ENCODE measurements at places on chromosomes 2 and 18. TPM values are rescaled to one million over a fixed set of nuclear protein-coding genes. Genes with fewer than 3 reads are reported as not detected.
A peak's percentile ranks its signal among the peaks of the same experiment; 100 is the strongest.

The STARD6 gene
- total RNA-seq: not detected

The BMPR2 gene
- 139 TPM for total RNA-seq

- no peak overlapping the region for H3K4me3 ChIP-seq
- DNase-seq: no peak
- no peak overlapping the region for H3K27ac ChIP-seq
- no peaks in the 10 kb centered on the region for H3K4me1 ChIP-seq
- no peaks in the 10 kb centered on the region for H3K27me3 ChIP-seq
These were observed 562.6 kb downstream of the SPAG16 start for GRCh38 chr2:213846856-213847255.

GRCh38 chr2:237859533-237860272 lies at the start of gene RAMP1:
TSS of gene RAMP1 (plus strand) at chr2:237859623. CDS start at chr2:237859676, 53 bp downstream.
- H3K4me3 ChIP-seq: peak within 1 kb of the TSS; percentile 45
- peak; percentile 69 for DNase-seq
- H3K4me1 ChIP-seq: peaks cover 8% of the 10 kb centered on the region
- H3K36me3 ChIP-seq: no peaks in the 10 kb centered on the region
- H3K27me3 ChIP-seq: peaks cover 31% of the 10 kb centered on the region
- H3K27ac ChIP-seq: no peak within 1 kb of the TSS

The TXNDC2 gene
- total RNA-seq: 0.55 TPM

DNA sequence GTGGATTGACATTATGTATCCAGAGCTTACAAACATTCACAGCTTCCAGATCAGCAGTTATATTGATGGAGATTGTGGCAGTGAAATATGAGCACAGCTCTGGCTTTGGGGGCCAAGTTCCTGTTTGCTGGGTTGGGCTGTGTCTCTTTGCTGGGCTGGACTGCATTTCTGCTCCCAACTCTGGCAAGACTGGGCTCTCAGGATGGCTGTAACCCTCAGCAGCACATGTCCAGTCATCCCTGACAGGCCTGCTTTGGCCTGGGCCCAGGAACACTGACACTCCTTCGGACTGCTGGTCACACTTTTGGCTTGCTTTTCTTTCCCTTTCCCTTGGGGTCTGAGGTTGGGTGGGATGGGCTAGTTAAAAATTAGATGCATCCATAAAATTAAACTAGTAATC lies 17.9 kb upstream of the VPS4B start:
- H3K4me1 ChIP-seq: no peaks in the 10 kb centered on the region
- H3K36me3 ChIP-seq: no peaks in the 10 kb centered on the region
- no peak overlapping the region for H3K4me3 ChIP-seq
- H3K27me3 ChIP-seq: no peaks in the 10 kb centered on the region

The OSBPL6 gene
- 2.6 TPM for total RNA-seq

The TMEM185B gene
- total RNA-seq: 26.6 TPM

GRCh38 chr18:37524498-37525261 lies 40.9 kb downstream of the CELF4 start:
- no peaks in the 10 kb centered on the region for H3K36me3 ChIP-seq
- no peaks in the 10 kb centered on the region for H3K4me1 ChIP-seq
- H3K27me3 ChIP-seq: peaks cover 36% of the 10 kb centered on the region
- H3K27ac ChIP-seq: no peak overlapping the region
- no peak overlapping the region for H3K4me3 ChIP-seq

- no peaks in the 10 kb centered on the region for H3K36me3 ChIP-seq
- no peaks in the 10 kb centered on the region for H3K4me1 ChIP-seq
- no peaks in the 10 kb centered on the region for H3K27me3 ChIP-seq
- no peak overlapping the region for H3K27ac ChIP-seq
- no peak overlapping the region for H3K4me3 ChIP-seq
These were observed 125.4 kb downstream of the CELF4 start for GRCh38 chr18:37440206-37440605.

The CXCR2 gene
- 9.0 TPM for total RNA-seq

DNA sequence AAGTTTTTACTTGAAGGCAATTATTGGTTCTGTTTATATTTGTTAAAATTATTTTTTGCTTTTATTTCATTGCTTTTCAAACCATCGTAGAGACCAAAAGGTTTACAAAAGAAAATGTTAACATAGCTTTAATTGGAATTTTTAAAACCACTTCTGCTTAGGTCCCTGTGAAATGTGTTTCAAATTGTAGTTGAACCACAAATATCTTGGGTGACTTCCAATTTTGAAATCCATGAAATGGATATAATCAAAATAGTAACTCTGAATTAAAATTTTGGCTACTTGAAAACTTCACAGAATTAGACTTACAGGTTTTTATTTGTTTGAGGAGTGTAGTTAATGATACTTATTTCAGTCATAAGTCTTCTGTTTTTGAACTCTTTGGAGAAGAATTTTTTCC lies 3.1 kb upstream of the SPAG16 start:
- no peak overlapping the region for H3K4me3 ChIP-seq
- H3K27ac ChIP-seq: no peak overlapping the region
- no peaks in the 10 kb centered on the region for H3K27me3 ChIP-seq

The BCS1L gene
- total RNA-seq: 38.5 TPM

The FLACC1 gene
- 3.6 TPM for total RNA-seq

GRCh38 chr2:25981596-25982272 lies 563 bp downstream of the KIF3C start:
- DNase-seq: peak; percentile 68
- peak overlapping the region; percentile 82 for H3K4me3 ChIP-seq
- peaks cover 8% of the 10 kb centered on the region for H3K4me1 ChIP-seq
- H3K27me3 ChIP-seq: no peaks in the 10 kb centered on the region

DNA sequence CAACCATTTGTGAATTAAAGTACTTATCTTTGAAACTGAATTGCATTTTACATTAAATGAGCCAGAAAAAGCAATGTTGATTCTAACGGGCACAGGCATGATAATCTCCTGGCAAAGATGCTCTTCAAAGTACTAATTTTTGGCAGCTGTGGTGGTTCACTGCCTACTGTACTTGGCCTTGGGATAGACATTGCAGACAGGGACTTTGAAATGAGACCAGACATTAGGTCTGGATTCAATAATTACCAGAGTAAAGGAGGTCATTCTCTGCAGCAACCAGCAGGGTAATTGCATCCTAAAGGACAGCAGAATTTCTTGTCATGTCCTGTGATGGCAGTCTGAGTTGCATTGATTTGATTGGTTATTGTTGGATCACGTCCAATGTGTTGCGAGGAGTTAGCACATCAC lies 986.5 kb downstream of the TDRD15 start:
- no peak overlapping the region for H3K27ac ChIP-seq
- no peak overlapping the region for H3K4me3 ChIP-seq
- DNase-seq: no peak
- no peaks in the 10 kb centered on the region for H3K36me3 ChIP-seq

GRCh38 chr18:12960853-12961397 lies 13.1 kb downstream of the SEH1L start:
- no peak overlapping the region for H3K27ac ChIP-seq
- no peak overlapping the region for H3K4me3 ChIP-seq
- peaks cover 56% of the 10 kb centered on the region for H3K36me3 ChIP-seq
- no peaks in the 10 kb centered on the region for H3K27me3 ChIP-seq

DNA sequence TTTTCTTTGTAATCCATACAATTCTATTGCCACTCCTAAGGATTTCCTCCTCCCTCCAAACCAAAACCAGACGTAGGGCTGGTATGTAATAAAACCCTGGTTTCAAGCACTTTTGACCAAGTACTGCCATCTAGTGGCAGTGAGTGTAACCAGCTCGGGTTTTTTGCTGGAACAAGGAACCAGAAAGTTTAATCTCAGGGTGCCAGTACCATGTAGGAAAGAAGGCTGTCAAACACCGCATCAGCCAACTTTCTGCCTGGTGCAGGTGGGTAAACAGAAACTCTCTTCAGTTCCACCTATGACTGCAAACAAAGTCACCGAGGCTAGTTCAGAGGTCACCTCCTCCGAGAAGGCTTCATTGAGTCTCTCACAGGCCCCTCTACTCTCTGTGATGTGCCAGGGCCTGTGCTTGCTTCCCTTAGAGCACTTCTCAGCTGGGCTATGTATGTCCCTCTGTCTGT lies 10.2 kb upstream of the THNSL2 start:
- no peaks in the 10 kb centered on the region for H3K4me1 ChIP-seq
- no peak for DNase-seq
- H3K27me3 ChIP-seq: no peaks in the 10 kb centered on the region
- H3K27ac ChIP-seq: no peak overlapping the region

The SPP2 gene
- not detected for total RNA-seq

DNA sequence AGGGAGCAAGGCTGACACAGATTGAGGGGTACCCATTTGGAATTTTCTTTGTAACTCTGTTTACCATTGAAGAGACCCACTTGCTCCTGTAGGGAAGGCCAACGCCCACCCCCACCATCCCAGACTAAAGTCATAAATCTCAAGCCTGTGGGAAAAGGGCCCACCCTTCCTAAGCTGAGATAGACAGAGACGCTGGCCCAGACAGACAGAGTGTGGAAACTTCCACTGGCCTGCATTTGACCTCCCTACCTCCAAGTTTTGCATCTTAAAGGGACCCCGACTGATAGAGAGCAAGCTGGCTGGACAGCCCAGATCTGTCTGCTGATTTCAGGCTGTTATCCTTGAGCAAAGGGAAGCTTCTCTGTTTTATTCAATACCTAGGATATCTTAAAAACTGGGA lies 48.2 kb upstream of the SLC14A2 start:
- no peak for DNase-seq
- H3K4me3 ChIP-seq: no peak overlapping the region
- no peaks in the 10 kb centered on the region for H3K27me3 ChIP-seq
- H3K4me1 ChIP-seq: no peaks in the 10 kb centered on the region
- peak overlapping the region; percentile 71 for H3K27ac ChIP-seq
- no peaks in the 10 kb centered on the region for H3K36me3 ChIP-seq

- no peaks in the 10 kb centered on the region for H3K27me3 ChIP-seq
- peaks cover 10% of the 10 kb centered on the region for H3K4me1 ChIP-seq
- no peak overlapping the region for H3K27ac ChIP-seq
- H3K36me3 ChIP-seq: peaks cover 17% of the 10 kb centered on the region
These were observed 148.6 kb downstream of the HAUS1 start for GRCh38 chr18:46252759-46253158.

GRCh38 chr2:31950946-31951562 lies 59.8 kb downstream of the MEMO1 start:
- DNase-seq: no peak
- H3K27me3 ChIP-seq: no peaks in the 10 kb centered on the region
- no peak overlapping the region for H3K4me3 ChIP-seq
- H3K27ac ChIP-seq: no peak overlapping the region

- peaks cover 10% of the 10 kb centered on the region for H3K36me3 ChIP-seq
- H3K27ac ChIP-seq: peak overlapping the region; percentile 90
- peak; percentile 67 for DNase-seq
- peaks cover 21% of the 10 kb centered on the region for H3K27me3 ChIP-seq
These were observed 769 bp downstream of the FAM110C start for GRCh38 chr2:45342-46130.

- no peak for DNase-seq
- H3K4me3 ChIP-seq: no peak overlapping the region
- no peaks in the 10 kb centered on the region for H3K4me1 ChIP-seq
- H3K36me3 ChIP-seq: no peaks in the 10 kb centered on the region
These were observed 329.9 kb downstream of the DLGAP1 start for GRCh38 chr18:4125224-4125623.

The RPRM gene
- total RNA-seq: 0.26 TPM

All from upper lobe of right lung (tissue), 1 donor.